GDM1 (cell line): ENCODE measurements at places on chromosomes 12 and 14.
A peak's percentile ranks its signal among the peaks of the same experiment; 100 is the strongest.

DNA sequence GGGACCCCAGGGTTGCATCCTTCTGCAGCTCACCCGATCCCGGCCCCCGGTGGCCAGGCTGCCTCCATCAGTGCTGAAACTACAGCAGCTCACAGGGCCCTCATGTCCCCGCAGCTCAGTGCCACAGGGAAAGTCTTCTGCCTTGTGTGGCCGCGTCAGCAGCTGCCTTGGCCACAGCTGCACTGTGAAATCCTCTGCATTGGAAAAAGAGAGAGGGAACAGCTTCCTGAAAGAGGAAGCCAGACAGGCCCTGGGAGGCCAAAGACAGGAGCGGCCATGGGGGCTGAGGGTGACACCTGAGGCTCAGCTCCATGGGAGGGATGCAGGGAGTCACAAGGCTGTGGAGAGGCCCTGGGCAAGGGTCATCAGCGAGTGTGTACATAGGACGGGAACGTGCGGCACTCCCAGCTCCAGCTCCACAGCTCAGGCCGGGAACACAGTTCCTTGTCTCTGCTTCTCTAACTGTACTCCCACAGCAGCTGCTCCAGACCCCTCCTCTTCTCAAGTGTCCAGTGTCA, 32.7 kb downstream of the PARP2 start:
- DNase-seq = no peak

GRCh38 chr12:111224186-111225066, 144.5 kb downstream of the PHETA1 start:
- no peak for DNase-seq

- peak; percentile 90 for DNase-seq
Observed at GRCh38 chr12:642633-643474, 20.4 kb downstream of the NINJ2 start.

GRCh38 chr12:108969622-108970021, 51.2 kb downstream of the SVOP start:
- no peak for DNase-seq

GRCh38 chr12:106910202-106910601, 45.5 kb upstream of the TMEM263 start:
- DNase-seq = peak; percentile 33

DNA sequence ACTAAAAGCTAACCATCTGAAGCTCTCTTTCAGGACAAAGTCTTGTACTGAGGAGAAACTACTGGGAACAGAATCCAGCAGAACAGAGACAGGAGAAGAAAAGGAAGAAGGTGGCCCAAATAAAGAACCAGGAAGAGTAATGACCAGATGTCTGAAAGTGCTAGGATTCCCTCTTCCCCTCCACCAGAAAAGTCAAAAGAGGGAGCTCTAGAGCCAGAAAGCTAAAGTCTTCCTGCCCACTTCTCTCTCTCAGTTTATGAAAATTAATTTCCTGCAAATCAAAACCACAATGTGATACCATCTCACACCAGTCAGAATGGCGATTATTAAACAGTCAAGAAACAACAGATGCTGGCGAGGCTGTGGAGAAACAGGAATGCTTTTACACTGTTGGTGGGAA, 47.2 kb downstream of the SPPL3 start:
- DNase-seq = no peak
